CD4-positive, alpha-beta T cell treated with Interleukin-12 subunit alpha and Interleukin-12 subunit beta, for 1 hour (primary cell): ENCODE measurements at places on chromosomes 11 and 22.

DNA sequence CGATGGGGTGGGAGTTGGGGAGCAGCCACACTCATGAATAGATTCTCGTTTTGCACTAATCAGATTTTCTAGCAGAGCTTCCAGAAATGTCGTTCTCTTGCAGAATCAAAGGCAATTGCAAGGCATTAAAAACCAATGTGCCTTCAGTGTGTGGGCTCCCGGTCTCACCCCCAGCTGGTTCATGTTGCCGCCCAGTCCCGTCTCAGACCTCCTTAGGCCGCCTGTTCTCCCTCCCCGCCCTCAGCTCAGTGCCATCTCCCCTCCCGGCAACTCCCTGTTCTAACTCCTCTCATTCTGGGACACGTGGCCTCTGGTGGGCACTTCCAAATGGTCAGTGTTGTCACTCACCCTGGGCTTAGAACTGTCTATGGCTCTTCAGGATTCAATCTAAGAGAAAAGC, 42.5 kb upstream of the SMIM38 start:
- no peak for DNase-seq

GRCh38 chr11:60118338-60118737, 29.9 kb downstream of the MS4A2 start:
- no peak for DNase-seq

GRCh38 chr11:15471895-15472799, 357.4 kb downstream of the INSC start:
- DNase-seq: no peak

DNA sequence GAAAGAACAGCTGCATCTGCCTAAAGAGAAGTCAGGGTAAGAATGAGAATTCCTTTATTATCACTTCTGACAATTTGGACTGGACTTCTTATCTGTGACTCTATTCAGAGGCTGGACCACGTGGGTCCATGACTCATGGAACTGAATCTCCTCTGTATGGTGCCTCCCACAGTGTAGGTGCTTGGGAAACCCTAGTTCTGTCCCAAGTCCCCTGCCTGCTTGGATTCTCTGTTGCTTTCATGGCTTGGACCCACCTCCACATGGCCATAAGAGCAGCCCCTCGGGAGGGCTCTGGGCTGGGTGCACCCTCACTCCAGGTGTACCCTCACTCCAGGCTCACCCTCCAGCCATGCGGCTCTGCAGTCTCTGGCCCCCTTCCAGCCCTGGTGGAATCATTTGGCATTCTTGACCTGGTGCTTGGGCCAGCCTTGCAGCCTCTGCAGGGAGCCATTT, 153.4 kb downstream of the CACNA1I start:
- no peak for DNase-seq

GRCh38 chr11:94036096-94036495, 14.9 kb downstream of the HEPHL1 start:
- DNase-seq: no peak

DNA sequence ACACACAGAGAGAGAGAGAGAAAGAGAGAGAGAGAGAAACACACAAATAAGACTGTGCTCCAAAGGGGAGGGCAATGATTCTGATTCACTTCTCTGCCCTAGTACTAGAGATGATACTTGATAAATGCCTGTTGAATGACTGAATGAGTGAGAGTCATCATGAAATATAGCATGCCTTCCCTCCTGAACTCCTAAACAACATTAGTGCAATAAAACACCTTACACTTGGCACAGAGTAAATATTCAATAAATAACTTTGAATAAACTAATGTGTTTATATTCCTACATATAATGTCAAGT, 511.2 kb upstream of the RAG2 start:
- DNase-seq: no peak

GRCh38 chr22:50529416-50529896, 356 bp downstream of the TYMP start:
- no peak for DNase-seq

- DNase-seq: no peak
These were observed 411.5 kb upstream of the DDI1 start for GRCh38 chr11:103624708-103625623.
